Naive B cell (primary cell): ENCODE measurements at places on chromosomes 7 and 10.

DNA sequence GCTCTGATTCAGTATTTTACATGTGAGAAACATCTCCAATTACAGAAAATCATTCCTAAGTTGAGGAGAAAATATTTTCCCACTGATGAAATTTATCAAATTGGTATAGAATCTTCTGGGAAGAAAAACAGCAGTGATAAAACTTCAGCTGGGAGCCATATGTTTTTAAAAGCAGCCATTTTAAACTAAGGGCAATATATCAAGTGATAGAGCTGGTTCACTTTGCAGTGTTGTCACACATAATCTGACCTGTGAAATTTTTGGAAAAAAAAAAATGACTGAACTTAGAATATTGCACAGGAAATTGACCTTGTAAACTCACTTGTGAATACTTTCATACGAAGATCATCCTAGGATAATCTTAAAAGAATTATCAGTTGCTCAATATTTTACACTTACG is 10.5 kb upstream of the EZH2 start:
- DNase-seq, result no peak

DNA sequence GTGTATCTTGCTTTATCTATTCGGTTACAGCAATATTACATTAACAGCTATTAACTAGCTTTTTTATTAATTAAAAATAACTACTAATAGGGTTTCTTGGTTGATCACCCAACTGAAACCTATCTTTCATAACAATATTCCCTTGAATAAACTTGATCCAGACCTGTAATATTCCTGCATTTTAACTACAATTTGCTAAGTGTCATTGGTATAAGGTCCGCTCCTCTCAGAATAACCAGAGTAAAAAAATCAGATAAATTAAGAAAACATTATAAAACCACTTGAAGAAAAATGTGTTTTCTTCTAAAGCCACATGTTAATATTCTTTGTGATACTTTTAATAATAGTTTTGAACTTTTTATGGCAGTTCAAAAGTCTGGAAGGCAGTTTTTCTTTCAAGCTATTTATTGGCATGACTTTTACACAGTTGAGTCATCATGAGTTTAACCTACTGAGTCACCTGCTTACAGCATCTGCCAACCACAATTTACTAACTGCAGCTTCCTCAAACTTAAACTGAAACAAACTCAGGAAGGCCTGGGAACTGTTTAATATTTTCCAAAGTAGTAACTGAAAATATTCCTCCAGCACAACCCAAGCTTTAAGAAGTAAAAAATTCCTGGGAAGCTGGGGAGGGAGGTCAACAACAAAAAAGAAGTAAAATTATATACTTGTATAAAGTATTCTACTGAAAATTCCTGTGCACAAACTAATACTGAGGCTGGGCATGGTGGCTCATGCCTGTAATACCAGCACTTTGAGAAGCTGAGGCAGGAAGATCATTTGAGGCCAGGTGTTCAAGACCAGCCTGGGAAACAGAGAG is 103.2 kb downstream of the NRBF2 start:
- DNase-seq, result peak; percentile 33

- no peak for DNase-seq
Observed at GRCh38 chr10:17029581-17030271, 99.9 kb downstream of the CUBN start.

DNA sequence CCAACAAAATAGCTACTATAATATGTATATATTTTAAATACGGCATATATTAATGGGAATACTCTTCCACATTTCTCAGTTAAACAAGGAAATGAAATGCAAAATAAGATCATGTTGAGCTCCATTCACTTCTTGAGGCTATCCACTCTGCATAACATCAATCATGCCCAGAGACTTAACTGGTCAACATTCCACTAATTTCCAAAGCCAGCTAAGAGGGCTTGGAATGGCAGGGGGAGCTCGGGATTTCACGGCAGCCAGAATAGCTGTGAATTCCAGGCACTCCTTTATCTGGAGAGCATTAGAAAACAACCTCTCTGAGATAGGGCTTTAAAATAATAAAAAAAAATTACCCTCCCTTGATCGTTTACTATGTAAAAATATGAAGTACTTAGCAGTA is 194.9 kb upstream of the CDCA7L start:
- DNase-seq, result no peak

GRCh38 chr10:86936661-86937501 is 20.5 kb downstream of the MMRN2 start:
- no peak for DNase-seq
